GM20000 (cell line): ENCODE measurements at places on chromosomes 6 and 20.

- DNase-seq: no peak
Observed at GRCh38 chr6:161111261-161111660, 119.7 kb downstream of the MAP3K4 start.

DNA sequence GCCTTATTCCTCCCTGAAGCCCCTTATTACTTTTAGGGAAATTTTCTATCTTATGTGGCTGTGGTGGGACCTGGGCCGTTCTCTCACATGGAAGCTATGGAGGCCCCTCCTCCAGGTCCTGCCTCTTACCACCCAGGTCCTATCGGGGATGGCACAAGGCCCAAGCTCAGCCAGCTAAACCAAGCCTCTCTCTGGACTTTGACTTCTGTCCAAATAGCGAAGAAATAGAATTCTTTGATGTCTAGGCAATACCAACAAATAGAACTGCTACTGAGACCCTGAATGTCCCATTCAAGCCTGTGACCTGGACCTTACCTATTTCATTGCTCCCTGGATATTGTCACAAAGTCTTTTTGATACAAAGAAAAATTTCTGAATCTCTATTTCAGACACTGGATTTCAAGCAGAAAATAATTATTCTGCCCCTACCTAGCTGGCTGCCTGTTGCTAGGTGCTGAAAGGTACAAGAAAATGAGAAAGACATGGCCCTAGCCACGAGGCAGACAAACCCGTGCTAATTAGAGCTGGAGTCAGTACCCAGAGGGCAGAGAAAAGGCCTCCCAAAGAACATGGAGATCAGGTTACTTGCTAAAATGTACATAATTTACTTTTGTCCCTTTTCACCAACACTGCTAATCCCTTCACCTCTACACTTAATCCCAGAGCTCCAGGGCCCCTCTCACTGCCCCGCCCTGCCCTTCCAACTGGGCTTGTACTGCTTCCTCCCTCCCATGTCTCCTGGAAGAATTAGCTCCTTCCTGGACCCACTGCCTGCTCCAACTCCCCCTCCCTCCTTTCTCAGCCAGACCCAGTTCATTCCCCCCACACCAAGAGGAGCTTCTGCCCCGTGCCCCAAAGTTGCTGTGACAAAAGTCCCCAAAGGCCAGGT is 15.5 kb upstream of the NNAT start:
- DNase-seq: no peak

DNA sequence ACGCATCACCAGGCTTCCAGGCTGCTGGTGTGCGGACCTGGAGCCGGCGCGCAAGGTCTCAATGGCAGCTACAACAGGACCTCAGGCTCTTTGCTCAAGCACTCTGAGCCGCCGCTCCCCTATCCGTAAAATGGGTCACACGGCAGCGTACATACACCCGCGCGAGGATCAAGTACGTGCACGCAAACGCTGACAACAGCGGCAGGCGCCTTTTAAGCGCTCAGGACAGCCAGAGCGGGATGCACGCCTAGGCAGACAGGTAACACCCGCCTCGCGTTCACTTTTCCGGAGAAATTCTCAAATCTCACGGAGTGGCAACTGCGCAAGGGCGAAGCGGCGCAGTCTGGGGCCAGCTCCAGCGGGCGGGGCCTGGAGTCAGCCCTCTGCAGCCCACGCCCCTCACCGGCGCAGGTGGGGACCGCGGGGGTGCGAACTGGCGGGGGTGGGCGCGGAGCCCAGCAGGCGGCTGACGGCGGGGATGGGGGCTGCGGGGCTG is 535 bp downstream of the EXOC2 start:
- DNase-seq: peak; percentile 81

- DNase-seq: peak; percentile 51
Observed at GRCh38 chr20:52103913-52104545, 87.5 kb downstream of the ZFP64 start.

DNA sequence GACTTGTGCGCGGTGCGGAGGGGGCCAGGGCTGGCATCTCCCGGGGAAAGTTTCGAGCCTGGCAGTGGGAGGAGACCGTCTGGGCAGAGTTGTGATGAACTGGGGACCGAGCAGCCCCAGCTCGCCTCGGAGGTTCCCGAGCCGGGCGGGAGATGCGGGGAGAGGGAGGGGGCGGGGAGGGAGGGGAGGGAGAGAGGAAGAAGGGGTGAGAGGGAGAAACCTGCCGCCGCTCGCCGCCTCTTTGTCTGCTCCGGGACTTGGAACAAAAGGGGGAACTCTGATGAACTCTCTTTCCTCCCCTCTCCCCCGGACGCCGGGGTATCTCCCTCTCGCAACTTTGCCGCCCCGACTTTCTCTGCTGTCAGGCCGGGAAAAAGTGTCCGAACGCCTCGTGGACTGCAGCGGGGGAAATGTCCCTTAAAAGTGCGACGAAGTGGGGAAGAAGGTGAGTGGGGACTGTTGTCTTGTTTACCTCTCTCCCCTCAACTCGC is 72.7 kb downstream of the SOX4 start:
- peak; percentile 32 for DNase-seq

- DNase-seq: peak; percentile 81
Observed at GRCh38 chr6:7108964-7109836, 1.4 kb downstream of the RREB1 start.

- DNase-seq: no peak
Observed at GRCh38 chr6:150732765-150733539, 132.6 kb upstream of the MTHFD1L start.

GRCh38 chr20:20406306-20406705 is 38.4 kb downstream of the INSM1 start:
- DNase-seq: no peak

- DNase-seq: no peak
Observed at GRCh38 chr6:133502441-133503335, 261.5 kb downstream of the EYA4 start.

DNA sequence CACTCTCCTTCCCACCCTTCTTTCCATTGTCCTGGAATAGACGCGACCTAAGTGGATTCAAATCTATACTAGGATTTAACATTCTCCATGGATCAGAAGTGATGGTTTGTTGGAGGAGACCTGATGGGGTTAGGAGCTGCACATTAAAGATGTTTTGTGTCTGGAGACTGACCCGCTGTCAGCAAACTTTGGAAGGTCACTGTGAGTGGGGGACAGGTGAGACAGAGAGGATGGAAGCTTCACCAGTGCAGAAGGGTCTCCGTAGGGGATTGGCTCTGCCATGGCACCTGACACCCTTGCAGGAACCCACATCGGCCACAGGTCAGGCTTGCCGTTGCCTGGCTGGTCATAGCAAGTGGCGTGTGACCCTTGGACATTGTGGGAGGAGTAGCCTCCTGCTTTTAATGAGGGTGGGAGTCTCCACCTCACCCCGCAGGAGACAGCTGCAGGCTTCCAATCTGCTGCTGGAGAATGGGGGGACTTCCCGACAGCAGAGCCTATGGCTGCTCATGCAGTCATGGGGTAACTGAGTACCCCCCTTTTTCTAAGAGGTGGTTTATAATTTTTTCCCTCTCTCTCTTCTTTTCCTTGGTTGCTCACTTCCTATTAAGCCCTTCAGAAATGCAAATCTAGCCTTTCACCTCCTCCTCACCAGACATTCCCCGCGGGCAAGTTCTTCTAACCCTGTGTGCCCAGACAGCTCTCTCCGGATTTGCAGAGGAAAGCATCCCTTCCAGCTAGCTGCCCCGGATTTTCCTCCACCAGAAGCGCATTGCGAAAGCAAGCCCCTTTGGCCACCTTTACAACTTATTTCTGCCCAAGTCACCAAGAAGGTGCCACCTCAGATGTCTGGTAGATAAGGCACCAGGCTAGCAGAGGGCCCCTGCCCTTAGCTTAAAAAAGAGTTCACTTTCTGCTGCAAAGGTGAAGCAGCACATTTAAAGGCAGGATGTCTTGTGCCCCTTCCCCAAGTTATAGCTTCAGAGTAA is 53.5 kb downstream of the DACT2 start:
- no peak for DNase-seq

DNA sequence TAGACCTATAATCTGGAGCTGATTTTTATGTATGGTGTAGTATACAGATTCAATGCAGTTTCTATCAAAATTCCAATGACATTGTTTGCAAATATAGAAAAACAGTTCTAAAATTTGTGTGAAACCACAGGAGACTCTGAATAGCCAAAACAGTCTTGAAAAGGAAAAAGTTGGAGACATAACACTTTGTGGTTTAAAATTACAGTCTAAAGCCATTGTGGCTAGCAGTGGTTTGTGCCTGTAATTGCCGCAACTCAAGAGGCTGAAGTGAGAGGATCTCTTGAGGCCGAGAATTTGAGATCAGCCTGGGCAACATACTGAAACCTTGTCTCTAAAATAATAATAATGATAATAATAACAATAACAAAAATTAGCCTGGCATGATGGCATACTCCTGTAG is 213.7 kb downstream of the CDKAL1 start:
- no peak for DNase-seq

GRCh38 chr20:64073476-64074183 is 5.7 kb downstream of the RGS19 start:
- no peak for DNase-seq

- DNase-seq: no peak
Observed at GRCh38 chr20:22579711-22580697, 4.4 kb downstream of the FOXA2 start.

DNA sequence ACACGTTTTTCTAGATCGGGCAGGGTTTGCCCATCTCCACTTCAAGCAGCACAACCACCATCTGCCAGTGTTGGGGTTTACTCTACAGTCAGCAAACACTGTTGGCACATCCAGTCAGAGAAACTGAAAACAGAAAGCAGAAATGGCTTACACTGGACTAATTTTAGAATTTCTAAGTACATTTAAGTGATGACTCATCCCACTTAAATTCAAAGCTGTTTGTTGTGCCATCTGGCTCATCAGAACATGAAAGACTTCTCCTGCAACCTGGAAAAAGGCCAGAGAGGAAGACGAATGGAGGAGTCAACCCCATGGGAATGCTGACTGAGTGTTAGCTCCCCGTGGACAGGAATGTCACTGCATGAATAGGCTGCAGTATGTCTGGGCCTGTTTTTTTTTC is 21.8 kb downstream of the FAM209B start:
- DNase-seq: peak; percentile 47

GRCh38 chr6:142635130-142635529 is 309.8 kb downstream of the HIVEP2 start:
- DNase-seq: no peak

- no peak for DNase-seq
Observed at GRCh38 chr6:111752476-111752875, 120.8 kb downstream of the FYN start.

GRCh38 chr6:35439308-35439707 is 12.8 kb upstream of the FANCE start:
- DNase-seq: no peak

GRCh38 chr6:2919886-2920285 is 16.8 kb upstream of the SERPINB9 start:
- DNase-seq: no peak

DNA sequence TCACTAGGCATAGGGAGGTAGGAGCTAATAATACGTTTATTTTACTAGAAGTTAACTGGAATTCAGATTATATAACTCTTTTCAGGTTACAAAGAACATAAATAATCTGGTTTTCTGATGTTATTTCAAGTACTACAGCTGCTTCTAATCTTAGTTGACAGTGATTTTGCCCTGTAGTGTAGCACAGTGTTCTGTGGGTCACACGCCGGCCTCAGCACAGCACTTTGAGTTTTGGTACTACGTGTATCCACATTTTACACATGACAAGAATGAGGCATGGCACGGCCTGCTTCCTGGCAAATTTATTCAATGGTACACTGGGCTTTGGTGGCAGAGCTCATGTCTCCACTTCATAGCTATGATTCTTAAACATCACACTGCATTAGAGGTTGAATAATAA is 1.1 kb downstream of the HFE start:
- no peak for DNase-seq

DNA sequence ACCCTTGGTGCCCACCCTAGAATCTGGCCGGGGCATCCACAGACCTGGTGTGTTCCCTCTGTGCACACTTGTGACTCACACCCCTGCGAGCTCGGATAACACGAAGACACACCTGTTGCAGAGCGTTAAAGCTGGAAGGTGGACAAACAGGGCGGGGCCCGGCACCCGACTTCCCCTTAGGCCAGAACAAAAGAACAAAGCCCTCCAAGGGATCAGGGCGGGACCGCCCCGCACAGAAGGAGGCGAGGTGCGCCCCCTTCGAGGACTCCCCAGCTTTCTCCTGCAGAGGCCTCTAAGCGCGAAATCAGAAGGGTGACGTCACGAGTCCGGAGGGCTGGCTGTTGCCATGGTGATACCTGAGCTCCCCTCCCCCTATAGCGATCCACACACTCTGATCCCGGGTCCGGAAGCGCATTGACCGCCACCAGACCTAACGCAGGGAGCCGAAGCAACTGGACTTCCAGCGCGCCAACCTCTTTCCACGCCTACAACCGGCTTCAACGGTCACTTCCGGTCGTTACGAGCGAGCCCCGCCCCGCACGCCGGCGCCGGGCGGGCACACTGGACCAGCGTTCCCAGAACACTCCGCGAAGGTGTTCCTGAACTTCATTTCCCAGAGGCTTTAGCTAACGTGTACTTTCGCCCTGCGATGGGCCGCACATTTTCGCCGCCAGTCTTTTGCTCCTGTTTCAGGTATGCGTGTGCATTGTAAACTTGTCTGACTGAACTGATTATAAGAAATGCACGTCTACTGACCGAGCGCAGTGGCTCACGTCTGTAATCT is at the start of gene ZNF184:
ZNF184 (minus strand) TSS at position 489 of the 784 bp plus-strand sequence. CDS start 811 bp downstream, outside the sequence.
- peak; percentile 85 for DNase-seq

DNA sequence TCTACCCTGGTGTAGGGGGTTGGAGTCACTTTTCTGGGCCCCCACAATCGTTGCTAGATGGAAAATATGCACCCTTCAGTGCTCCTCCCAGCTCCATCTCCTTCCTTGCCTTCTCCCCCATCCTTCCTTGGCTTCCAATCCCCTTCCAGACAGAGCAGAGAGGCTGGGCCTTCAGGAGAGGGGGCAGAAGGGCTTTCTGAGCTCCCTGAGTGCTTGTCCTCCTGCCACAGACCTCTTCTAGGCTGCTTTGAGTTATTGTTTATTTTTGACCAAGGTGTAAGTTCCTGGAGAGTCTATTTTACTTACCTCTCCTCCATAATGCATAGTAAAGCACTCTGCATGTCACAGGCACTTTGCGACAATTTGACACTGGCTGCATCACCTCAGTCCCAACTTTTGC is 96.4 kb upstream of the CNKSR3 start:
- DNase-seq: no peak

GRCh38 chr6:135161411-135162395 is 19.4 kb upstream of the MYB start:
- peak; percentile 24 for DNase-seq
